Osteocyte (in vitro differentiated cells): ENCODE measurements at places on chromosomes 4 and X.

- DNase-seq = no peak
Measured at GRCh38 chr4:152605641-152606335, 69.9 kb upstream of the FBXW7 start.

GRCh38 chrX:20521222-20521621 is 254.5 kb upstream of the RPS6KA3 start:
- no peak for DNase-seq

DNA sequence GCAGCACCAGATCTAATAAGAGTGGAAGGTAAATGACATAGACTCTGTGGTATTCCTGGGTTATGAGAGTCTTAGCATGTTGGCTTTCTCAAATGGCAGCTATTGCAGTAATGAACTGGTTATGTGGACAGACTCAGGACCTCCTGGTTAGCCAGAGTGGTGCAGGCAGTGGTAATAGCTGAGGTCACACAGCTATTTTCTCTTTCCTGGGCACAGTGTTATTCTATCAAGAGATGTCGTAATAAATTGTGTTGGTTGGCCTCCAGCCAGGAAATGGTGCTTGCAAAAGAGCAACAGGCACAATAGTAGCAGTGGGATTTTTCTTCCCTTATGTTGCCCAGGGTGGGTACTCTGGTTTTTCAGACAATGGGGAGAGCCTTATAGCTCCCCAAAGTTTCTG is 279.2 kb upstream of the FGF16 start:
- DNase-seq = no peak

- DNase-seq = no peak
Measured at GRCh38 chrX:18534949-18535348, 109.5 kb downstream of the CDKL5 start.

DNA sequence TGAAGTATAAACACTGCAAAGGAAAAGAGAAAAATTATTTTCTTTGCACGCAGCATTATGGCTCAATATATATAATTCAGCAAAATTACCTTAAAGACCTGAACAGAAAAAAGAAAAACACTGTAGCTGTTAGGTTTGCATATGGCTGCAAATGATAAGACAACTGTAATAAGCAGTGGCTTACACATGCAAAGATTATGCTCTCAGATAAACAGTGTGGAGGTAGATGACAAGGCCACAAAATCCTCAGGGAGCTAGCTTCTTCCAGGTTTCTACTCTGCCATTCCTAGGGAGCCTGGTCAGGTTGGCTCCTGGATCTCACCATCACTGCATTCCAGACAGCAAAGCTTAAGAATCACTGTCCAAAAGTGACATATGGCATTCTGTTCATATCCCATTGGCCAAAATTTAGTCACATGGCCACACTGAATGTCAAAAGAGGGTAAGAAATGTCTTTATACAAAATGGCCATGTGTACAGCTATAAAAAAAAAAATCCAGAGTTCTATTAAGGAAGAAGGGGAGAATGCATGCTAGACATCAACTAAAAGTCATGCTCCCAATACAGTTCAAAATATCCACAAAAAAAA is 195.2 kb upstream of the SLC7A11 start:
- DNase-seq = no peak

GRCh38 chr4:23171976-23172375 is 479.2 kb downstream of the GBA3 start:
- DNase-seq = no peak

GRCh38 chr4:76993787-76994641 is 44.5 kb downstream of the SEPTIN11 start:
- no peak for DNase-seq

GRCh38 chrX:38365954-38366353 is 13.6 kb downstream of the OTC start:
- DNase-seq = no peak

GRCh38 chr4:99438405-99438780 is 3.3 kb upstream of the ADH7 start:
- no peak for DNase-seq

- DNase-seq = no peak
Measured at GRCh38 chrX:49247916-49248811, 12.9 kb downstream of the CCDC22 start.

DNA sequence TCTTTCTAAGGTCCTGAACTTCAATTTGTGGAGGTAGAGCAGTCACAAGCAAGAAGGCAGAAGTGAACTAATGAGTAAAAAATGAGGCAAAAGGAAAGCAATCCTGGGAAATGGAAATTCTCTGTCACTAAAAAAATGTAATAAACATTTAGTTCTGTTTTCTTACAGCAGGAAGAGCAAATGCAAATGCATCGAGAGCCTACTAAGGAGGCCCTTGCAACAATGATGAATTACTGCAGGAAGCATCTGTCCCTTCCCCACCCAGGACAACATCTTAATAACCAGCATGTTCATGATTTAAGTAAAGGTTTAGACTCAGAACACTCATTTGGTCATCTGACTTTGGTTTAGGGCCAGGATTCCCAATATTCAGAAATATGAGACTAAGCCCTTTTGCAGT is 341.4 kb upstream of the NOCT start:
- DNase-seq = no peak

DNA sequence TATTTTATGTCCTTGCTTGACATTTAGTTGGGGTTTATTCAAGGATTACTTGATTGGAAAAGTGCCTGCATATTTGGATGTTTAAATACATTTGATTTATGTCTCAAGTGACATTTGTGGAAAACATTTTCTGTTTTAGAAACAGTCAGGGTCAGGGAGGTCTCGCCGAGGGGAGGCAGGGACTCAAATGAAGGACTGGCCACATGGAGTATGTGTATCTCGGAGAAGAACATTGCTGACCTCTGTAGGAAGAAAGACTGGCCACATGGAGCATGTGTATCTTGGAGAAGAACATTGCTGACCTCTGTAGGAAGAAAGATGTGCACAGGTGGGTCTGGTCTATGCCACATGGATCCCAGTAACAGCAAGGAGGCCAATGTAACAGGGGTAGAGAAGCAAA is 233.6 kb downstream of the TRIML1 start:
- DNase-seq = no peak

- DNase-seq = no peak
Measured at GRCh38 chr4:3047464-3048286, 26.7 kb downstream of the HTT-AS start.

GRCh38 chrX:150507251-150507856 is 61.1 kb upstream of the MTM1 start:
- DNase-seq = no peak

DNA sequence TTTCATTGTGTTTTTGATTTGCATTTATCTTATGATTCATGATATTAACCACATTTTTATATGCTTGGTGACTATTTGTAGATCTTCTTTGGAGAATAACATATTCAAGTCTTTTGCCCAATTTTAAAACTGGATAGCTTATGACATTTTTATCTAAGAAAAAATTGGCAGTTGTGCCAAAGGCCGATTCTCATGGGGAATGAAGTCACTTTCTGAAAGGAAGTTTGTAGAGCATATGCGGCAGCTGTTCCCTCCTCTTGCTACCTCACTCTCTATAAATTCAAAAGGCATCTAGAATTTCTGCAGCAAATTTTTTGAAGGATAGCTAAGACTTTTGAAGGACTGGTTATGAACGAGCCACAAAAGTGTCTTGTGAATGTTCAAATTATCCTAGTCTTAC is 2353.5 kb downstream of the ARAP2 start:
- DNase-seq = no peak

DNA sequence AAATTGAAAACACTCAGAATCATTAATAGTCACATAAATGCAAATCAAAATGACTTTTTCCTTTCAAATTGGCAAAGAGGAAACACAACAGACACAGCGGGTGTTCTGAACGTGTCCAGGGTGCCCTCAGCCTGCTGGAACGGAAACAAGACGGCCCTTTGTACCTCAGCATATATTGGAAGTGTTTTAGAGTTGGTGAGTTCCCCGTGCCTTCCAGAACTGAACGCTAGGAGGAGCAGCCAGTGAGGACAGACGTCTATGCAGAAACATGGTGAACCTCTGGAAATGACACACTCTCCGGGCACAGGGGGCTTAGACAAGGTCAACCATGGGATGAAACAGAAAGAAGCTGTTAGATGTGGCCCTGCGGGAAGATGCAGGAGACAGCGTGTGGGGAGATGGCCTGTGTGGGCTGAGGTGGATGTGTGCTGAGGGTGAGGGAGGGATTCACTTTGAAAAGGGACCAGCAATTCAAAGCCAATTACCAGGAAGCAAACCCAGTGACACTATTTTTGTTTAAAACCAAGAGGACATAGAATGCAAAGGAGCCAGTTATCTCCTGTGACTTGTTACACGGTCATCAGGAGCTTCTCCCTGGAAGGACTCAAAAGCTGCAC is 40.4 kb downstream of the RNF212 start:
- no peak for DNase-seq

DNA sequence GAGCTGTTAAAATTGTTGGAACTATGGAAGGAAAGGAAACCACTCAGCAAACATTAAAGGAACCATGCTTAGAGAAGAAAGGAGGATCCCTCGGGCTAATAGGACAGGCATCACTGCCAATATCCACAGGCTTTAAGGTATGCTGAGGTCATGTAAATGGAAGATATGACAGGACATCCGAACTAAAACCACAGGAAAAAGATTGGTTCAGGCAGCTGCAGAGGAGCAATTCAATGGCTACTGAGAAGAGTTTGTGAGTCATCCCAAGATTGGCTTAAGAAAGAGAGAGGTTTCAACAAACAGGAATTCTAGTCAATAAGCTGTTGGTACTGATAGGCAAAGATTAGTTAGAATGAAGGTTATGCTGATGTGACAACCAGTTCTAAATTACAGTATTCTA is 106.4 kb upstream of the FAM241A start:
- DNase-seq = no peak

- no peak for DNase-seq
Measured at GRCh38 chrX:42624524-42624923, 153.4 kb downstream of the PPP1R2C start.

DNA sequence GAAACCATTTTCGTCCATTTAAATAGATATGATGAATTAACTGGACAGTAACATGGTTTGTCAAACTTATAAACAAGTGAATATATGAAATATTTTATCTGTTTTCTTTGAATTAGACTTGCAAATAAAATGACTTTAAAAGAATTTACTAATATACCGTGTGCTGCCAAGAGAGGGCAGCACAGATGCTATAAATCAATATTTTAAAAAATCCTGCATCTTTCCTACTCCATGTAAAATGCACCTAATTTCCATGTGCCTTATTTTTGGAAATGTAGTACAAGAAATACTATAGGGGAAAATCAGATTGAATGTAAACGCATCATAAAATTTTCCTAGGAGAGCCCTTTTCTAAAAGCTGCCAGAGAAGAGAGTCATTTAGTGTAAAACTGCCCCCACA is 62.2 kb downstream of the PRKX start:
- no peak for DNase-seq

- no peak for DNase-seq
Measured at GRCh38 chrX:43002526-43003203, 224.7 kb upstream of the PPP1R2C start.

DNA sequence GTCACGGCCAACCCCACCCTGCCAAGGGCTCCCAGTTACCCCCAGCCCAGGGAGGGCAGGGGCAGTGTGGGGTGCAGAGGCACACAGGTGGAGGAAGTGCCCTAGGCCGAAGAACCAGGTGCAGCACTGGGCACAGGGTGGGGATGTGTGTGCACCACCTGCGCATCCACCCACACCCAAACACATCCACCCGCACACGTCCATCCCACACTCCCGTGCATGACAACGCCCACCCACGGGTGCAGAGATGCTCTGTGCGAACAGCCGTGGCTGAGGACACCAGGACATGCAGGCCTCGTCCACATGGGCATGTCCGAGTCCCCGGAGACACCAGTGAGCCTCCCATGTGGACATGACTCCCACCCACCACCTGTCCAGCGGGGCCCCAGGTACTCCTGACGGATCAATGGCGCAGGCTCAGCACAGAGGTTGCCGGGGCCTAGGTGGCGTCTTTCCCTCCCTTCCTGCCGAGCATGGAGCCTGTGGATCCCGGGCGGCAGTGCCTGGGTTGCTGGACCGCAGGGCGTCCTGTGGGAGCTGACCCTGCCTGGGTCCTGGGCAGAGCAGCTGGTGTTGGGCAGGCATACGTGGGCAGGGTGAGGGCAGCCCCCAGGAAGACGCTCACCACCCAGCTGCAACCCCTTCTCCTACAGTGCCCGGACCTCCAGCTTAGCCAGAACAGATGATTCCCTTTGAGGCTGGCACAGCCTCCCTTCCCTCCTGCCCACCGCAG is 19.6 kb downstream of the CTBP1 start:
- DNase-seq = no peak

DNA sequence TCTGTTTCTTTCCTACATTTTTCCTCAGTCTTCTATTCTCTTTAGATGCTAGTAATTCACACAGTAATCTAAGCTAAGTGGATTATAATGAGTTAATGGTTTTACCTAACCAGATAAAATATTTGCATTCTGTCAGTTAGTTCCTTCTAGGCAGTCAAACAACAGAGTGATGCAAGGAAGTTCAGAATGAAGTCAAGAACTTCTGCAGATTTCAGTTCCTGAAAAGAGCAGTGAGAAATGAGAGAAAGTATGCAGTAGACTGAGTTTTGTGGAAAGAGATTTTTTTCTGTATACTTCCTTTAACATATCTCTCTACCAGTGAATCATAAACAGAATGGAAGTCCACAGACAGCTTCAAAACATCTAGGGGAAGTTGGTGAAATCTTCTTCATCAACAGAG is 774.0 kb upstream of the POU3F4 start:
- no peak for DNase-seq

- no peak for DNase-seq
Measured at GRCh38 chrX:145727476-145727875, 90.2 kb upstream of the SLITRK2 start.

DNA sequence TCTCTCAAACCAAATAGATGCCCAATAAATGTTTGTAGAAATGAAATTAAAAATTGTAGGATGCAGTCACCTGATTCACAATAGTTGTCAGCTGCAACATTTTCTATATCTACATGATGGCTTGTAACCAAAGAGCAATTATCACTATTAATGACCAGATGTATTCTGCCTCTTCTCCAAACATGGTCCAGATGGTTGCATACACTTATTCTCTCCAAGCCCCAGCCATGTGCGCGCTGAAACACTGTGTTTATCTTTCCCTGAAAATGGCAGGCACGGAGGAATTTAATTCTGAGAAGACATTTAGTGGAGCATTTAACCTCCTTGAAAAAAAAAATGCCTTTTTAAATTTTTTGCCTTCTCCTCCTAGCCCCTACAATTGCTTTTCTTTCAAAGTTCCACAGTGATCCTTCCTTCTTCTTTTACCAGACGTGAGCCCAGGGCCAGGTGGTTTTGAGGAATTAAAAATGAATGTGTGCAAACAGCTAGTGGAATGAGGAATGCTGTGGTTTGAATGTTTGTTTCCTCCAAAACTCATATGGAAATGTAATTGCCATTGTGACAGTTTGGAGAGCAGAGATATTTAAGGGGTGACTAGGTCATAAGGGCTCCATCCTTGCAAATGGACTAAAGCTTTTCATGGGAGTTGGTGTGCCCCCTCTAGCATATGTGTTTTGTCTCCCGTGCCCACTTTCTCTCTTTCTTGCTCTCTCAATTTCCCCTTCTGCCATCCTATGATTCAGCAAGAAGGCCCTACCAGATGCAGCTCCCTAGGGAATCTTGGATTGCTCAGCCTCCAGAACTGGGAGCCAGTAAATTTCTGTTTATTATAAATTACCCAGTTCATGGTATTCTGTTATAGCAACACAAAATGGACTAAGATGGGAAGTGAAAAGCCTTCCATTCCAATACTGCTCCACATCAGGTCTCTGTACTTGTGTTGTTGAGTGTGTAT is 136.0 kb downstream of the GABRB1 start:
- DNase-seq = no peak
